HS-5 (cell line): ENCODE measurements at places on chromosomes 7 and 10.

DNA sequence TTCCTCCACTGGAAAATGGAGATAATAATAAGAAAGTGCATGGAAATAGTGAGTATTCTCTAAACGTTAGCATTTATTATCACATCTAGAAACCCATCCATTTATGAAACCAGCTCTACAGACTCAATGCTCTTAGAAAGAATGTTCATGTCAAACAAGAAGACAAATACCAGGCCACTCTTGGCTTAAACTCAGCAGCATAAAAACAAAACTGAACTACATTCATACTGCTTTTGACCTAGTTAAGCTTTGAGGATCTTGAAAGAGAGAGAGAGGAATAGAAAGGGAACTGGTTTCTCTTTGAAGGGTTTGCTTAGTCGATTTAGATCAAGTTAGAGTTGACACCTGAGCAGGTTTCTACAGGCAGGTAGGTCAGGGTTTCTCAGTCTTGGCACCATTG is 332.9 kb upstream of the PRKCQ start:
- no peak for DNase-seq

GRCh38 chr10:51760864-51761640 is 61.7 kb upstream of the CSTF2T start:
- DNase-seq = no peak

DNA sequence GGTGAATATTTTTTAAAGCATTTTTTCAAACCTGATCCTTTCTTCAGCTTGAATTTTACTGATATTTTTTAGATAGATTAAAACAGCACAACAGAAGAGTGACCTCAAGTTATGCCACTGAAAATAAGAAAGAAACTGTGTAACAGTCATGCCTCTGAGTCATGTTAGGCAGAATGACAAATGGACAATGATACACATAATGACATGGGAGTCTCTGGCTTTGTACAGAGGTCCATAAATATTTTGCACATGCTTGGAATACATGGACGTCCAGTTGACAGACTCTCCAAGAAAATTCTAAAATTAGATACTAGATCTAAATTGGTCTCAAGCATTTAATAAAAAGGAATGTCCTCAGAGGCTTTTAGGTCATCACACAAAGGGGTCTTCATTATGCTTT is 21.9 kb upstream of the SEMA3A start:
- DNase-seq = no peak

DNA sequence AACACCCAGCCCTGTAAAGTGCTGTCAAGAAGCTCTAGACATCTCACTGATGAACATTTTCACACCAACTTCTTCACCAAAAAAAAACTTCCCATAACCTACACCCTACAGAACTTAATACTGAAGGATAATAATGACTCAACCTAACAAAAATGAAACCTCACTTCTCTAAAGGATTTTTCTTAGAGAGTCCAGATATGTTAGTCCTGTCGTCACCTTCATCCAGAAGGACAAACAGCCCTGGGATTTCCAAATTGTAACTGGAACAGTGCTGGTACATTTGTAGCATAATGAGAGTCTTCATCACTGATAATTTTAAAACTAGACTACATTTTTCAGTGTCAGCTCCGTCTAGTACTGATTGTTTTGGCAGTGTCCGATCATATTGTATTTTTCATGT is 528.6 kb upstream of the CELF2 start:
- no peak for DNase-seq

- no peak for DNase-seq
Measured at GRCh38 chr7:148180075-148180474, 410.5 kb upstream of the C7orf33 start.

GRCh38 chr10:82277591-82277990 is 402.6 kb downstream of the NRG3 start:
- no peak for DNase-seq

DNA sequence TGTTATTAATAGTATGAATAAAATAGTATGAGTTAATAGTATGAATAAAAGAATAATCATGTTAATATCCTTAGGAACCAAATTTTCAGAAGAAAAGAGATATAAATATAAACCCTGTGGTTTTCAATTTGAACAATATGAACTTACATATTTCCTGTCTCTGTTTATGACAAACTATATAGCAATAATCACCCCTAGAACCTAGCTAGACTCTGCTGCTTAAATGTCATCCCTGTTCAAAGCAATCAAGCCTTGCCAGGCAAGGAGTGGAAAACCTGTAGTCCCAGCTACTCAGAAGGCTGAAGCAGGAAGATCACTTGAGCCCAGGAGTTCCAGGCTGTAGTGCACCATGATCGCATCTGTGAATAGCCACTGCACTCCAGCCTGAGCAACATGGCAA is 36.5 kb downstream of the P4HA1 start:
- no peak for DNase-seq

- no peak for DNase-seq
Measured at GRCh38 chr10:115665549-115665948, 572.4 kb downstream of the ATRNL1 start.

GRCh38 chr10:92778091-92778490 is 70.2 kb upstream of the EXOC6 start:
- no peak for DNase-seq

DNA sequence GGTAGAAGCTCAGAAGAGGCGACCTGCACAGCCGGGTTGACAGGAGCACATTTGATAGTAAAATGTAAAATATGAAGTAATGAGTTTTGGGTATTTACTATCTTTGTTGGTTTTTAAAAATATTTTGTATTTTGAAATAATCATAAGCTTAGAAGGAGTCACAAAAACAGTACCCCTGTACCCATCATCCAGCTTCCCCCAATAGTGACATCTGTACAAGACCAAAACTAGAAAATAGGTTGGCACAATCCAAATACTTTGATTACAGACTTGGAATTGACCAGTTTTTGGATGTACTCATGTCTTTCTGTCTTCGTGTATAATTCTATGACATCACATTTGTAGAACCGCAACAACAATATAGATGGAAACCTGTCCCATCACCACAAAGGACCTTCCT is 413.1 kb upstream of the PODXL start:
- DNase-seq = no peak

GRCh38 chr7:44398511-44398911 is 73.1 kb upstream of the CAMK2B start:
- no peak for DNase-seq

DNA sequence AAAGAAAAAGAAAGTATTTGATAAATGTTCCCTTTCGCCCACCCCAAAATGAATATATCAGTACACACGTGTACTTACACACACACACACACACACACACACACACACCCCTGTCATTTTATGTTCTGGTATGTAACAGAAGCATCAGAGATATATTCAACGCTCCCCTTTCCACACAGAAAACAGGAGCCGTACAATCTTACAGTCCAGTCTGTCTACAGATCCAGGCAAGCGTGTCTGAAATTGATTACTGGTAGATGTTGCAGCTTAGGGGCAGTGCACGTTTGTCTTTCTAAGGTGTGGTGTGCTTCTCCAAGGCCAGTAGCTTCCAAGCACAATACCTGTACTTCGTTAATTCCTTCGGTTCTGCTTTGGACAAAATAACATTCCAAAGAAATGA is 143.7 kb upstream of the RNF32 start:
- DNase-seq = no peak

DNA sequence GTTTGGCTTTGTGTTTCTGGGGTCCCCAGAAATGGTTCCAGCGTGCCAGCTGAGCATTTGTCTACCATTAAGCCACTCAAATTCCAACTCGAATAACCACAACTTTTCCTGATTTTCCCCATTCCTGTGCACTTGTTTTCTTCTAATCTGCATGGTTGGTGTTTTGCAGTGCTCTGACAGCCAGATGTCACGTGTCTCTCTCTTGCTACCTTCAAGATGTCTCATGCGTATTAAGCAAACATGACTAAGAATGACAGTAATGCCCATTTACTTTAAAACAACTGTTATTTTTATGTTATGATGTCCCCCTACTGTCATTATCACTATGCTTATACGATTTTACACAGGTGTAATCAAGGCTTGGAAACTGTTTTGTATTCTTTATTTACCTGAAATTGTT is 35.2 kb upstream of the MXI1 start:
- DNase-seq = peak; percentile 8

DNA sequence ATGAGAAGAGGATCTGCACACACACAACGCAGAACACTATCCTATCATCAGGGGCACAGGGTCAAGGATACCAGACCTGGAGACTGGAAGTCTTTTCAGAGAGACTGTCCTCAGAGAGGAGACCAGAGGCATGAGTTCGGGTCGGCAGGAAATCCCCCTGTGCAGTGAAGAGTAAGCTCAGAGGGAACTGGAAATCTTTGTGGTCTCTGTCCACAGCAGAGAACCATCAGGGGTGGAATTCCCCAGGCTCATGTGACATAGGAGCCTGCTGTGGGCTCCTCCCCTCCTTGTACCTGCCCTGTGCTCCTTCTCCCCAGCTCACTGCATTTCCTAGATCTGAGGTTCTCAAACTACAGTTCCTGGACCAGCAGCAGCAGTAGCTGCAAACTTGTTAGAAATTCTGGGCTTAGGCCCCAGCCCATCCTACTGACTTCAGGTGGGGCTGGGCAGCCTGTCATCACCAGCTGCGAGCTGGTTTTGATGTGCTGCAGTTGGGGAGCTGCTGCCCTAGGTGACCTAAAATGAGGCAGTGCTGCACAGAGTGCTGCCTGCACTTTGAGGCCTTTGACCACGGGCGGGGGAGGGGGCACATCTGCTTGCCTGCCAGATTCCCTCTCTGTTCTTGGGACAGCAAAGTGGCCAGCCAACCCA is 2.4 kb downstream of the ZMIZ2 start:
- no peak for DNase-seq

DNA sequence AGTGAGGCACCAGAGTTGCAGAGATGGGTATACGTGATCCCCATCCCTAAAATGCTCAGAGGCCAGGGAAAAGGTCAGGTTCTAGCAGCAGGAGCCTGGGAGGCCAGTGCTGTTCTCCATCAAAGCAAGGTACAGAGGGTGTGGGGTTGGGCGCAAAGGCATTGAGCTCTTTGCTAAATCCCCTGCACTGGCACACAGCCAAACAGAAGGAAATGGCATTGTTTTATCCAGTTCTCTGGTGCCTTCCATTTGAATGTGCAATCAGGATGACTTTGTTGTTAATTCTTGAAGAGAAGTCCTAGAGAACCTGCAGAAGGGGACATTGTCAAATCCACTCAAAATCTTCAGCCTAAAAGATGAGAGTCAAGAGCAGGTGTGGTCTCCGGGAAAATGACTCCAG is 111.3 kb upstream of the CHST15 start:
- no peak for DNase-seq

GRCh38 chr7:105885387-105886111 is 9.2 kb upstream of the ATXN7L1 start:
- no peak for DNase-seq

GRCh38 chr10:131912620-131913019 is 11.8 kb downstream of the PPP2R2D start:
- no peak for DNase-seq

GRCh38 chr7:4683043-4683883 is 1.2 kb downstream of the FOXK1 start:
- no peak for DNase-seq

- DNase-seq = no peak
Measured at GRCh38 chr7:93014410-93014809, 103.4 kb downstream of the SAMD9 start.

DNA sequence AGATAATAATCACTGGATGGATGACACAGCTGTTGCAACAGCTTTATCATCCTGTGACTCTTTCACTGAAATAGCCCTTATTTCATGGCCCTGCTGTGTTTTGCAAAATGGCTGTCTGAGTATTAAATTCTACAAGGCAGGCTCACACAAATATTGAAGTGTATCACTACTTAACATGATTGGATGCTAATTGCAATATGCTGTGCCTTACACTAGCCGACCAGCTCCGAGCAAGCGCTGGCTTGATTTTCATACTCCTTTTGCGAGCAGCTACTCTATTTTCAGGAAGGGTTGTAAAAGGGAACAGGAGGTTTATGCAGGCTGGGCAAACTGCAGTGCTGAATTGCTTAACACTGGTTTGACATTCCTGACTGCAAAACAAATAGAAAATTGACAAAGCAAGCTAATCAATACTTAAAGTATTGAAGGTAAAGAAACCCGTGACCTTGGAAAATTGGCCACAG is 121.6 kb downstream of the CACNB2 start:
- no peak for DNase-seq

GRCh38 chr10:11178606-11179515 is 161.2 kb downstream of the CELF2 start:
- no peak for DNase-seq

- no peak for DNase-seq
Measured at GRCh38 chr7:71009636-71010035, 122.3 kb upstream of the GALNT17 start.

- DNase-seq = no peak
Measured at GRCh38 chr7:152937282-152937681, 177.7 kb downstream of the ACTR3B start.

- no peak for DNase-seq
Measured at GRCh38 chr7:15507171-15507570, 54.6 kb downstream of the AGMO start.

- DNase-seq = no peak
Measured at GRCh38 chr10:125146791-125147579, 13.4 kb downstream of the CTBP2 start.

DNA sequence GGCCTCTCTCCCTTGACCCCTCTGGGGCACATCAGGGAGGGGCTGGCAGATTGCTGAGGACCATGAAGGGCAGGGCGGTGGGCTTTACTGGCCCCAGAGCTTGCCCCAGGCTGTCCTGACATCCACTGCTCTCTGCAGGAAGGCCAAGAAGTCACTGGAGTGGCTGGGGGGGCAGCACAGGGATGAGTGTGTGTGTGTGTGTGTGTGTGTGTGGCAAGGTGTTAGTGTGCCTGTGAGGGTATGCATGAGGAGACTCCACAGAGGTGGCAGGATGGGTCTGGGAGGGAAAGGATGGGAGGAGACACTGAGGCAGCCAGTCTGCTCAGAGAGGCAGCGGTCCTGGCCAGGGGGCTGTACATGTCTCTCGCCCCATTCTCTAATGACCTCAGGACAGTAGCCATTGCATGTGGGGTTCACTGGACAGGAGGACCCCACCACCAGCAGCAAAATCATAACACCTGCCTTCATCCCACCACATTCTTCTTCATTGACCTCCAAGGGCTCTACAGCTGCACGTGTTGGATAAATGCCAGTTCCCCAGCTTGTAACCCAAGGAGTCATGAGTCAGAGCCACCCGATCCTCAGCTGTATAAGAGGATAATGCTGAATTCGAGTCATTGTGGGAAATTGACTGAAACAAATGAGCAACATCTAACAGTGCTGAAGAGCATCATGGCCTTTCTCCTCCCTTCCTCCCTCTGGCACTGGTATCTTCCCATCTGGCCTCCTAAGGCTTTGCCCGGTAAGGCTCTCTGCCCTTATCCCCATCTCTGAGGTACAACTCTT is 720.5 kb downstream of the GRID1 start:
- peak; percentile 50 for DNase-seq

DNA sequence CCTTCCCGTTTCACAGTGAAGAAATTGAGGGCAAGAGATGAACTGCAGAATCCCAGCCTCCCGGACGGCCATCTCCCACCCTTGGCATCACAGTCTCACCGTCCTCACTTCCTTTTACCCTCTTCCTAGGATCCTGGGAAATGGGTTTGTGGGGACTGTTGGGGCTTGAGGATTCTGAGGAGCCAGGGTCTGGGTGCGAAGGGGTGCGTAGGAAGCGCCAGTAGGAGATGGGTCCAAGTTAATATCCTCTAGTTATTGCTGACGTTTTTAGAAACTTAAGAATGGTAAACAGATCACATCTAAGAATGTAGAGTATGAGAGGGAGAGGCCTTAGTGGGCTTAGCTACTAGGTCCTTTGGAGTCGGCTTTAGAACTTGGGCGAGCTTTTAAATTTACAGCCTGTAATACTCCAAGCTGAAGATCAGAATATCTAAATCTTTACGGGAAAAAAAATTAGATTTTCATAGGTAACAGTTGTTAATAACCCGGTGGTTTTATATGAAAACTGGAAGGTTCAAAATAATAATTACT is 696 bp downstream of the MALSU1 start:
- no peak for DNase-seq

GRCh38 chr7:75892634-75893272 is 13.9 kb downstream of the RHBDD2 start:
- no peak for DNase-seq
